Activated naive CD8-positive, alpha-beta T cell treated with anti-CD3 and anti-CD28 coated beads, Interleukin-2, amount 10 ng/mL, durations not matched to agents 7 days and 5 days (primary cell): ENCODE measurements at places on chromosomes 4 and X.

- H3K4me1 ChIP-seq: no peaks in the 10 kb centered on the region
- no peaks in the 10 kb centered on the region for H3K36me3 ChIP-seq
- H3K4me3 ChIP-seq: no peak overlapping the region
- DNase-seq: no peak
Measured at GRCh38 chr4:133178956-133179355, 29.9 kb downstream of the PCDH10 start.

DNA sequence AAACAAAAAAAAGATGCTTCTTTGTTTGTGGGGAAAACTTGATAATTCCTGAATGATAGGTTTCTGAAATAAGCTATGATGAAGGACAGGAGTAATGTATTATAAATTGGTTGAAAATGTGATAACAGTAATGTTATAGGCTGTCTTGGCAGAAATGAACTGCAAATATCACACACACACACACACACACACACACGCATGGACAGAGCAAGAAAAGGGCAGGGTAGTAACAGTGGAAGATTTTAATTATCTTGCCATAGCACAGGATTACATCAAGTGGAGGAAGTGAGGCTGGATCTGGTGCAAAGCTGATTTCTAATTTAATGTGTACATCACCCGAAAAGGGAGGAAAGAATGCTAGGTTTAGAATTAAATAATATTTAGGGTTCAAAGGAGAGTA lies 97.5 kb upstream of the CXXC4 start:
- H3K4me3 ChIP-seq: no peak overlapping the region
- H3K27ac ChIP-seq: no peak overlapping the region
- no peaks in the 10 kb centered on the region for H3K36me3 ChIP-seq
- no peak for DNase-seq
- H3K27me3 ChIP-seq: no peaks in the 10 kb centered on the region
- peaks cover 2% of the 10 kb centered on the region for H3K4me1 ChIP-seq

DNA sequence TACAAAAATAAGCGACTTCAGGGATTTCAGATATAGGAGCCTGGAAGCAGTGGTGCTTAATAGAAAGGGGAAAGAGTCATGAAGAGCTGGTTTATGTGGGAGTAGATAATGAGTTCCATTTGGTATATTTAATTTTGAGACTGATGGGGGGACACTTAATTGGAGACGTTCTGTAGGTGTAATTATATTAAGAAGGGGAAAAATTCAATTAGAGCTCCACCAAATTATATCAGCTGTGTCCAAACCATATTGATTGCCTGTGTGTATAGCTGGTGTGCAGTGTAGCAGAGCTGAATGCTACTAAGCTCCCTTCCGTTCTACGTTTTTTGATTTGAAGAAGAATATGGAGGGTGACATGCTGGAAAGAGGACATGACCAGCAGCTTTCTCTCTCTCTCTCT lies 282.3 kb downstream of the DMD start:
- no peaks in the 10 kb centered on the region for H3K36me3 ChIP-seq
- no peak overlapping the region for H3K4me3 ChIP-seq
- H3K27ac ChIP-seq: no peak overlapping the region
- H3K27me3 ChIP-seq: no peaks in the 10 kb centered on the region
- no peak for DNase-seq
- no peaks in the 10 kb centered on the region for H3K4me1 ChIP-seq

DNA sequence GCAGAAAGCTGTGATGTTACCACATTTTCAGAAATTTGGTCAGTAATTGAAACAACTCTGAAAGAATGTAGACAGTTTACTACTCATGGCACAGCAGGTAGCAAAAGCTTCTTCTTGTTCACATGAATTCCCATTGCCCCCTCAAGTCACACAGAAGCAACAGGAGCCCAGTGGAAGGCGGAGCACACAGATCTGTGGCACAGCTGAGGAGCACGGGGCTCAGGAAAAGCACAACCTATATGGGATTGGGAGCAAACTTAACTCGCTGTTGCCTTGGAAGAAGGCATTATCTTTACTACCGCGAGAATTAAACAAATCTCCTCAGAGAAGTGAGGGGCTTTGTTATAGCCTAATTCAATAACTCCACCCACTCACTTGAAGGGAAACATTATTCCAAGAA lies 358.5 kb downstream of the SPOCK3 start:
- no peaks in the 10 kb centered on the region for H3K27me3 ChIP-seq
- no peaks in the 10 kb centered on the region for H3K36me3 ChIP-seq
- no peaks in the 10 kb centered on the region for H3K4me1 ChIP-seq
- no peak overlapping the region for H3K4me3 ChIP-seq

GRCh38 chrX:103276581-103277002 lies at the start of gene TCEAL5:
Gene TCEAL5 (minus strand): TSS chrX:103276750. CDS start chrX:103274563, 2,187 bp downstream.
- peaks cover 6% of the 10 kb centered on the region for H3K4me1 ChIP-seq
- H3K36me3 ChIP-seq: no peaks in the 10 kb centered on the region
- H3K27ac ChIP-seq: no peak within 1 kb of the TSS
- H3K27me3 ChIP-seq: peaks cover 34% of the 10 kb centered on the region
- DNase-seq: no peak

DNA sequence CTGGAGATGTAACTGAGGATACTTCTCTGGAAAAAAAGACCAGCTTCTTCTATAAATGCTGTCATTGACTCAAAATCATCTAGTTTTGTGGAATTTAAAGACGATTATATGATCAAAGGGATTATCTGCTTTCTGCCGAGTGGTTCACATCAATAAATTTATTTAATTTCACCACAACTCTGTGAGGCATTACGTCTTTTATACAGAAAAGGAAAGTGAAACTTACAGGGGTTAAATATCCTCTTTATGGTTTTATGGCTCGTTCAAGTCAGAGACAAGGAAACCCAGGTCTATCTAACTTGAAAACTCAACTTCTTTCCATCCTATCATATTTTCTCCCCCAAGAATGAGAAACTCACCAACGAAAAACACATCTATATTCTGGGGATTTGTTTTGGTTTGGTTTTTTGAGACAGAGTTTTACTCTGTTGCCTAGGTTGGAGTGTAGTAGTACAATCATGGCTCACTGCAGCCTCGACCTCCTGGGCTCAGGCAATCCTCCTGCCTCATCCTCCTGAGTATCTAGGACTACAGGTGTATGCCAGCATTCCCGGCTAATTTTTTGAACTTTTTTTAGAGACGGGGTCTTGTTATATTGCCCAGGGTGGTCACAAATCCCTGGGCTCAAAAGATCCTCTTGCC lies 377.9 kb upstream of the EMCN start:
- DNase-seq: no peak
- H3K27ac ChIP-seq: peak overlapping the region; percentile 88
- H3K4me3 ChIP-seq: peak overlapping the region; percentile 80
- H3K36me3 ChIP-seq: peaks cover 7% of the 10 kb centered on the region
- no peaks in the 10 kb centered on the region for H3K27me3 ChIP-seq
- peaks cover 13% of the 10 kb centered on the region for H3K4me1 ChIP-seq

DNA sequence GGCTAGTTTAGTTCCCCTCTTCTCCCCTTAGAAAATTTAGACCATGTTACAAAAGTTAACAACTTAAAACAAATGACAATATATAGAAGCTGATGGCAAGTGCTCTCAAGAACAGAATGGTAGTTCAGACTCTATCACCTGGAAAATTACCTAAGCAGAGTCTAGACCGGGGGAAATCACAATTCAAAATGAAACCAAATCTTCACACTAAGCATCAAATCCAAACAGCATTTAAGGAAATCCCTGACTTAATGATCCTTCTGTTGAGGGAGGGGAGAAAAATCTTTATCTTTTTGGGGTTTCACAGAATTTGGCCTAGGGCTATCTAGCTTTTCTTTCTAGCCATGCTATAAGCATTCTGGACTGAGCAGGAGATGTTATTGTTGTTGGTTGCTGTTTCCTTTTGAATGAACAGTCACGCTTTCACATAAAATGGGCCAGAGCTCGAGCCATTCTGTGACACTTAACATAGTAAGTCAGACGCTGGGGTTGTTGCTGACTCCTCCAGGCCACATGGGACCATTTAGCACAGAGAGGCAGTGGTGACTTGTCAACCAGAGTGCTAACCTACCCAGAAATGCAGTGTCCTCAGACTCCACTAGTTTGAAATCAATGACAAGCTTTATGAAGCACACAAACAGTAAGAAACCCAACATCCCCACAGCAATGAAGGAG lies 16.0 kb upstream of the LSM6 start:
- no peak for DNase-seq
- no peak overlapping the region for H3K4me3 ChIP-seq
- no peaks in the 10 kb centered on the region for H3K36me3 ChIP-seq
- H3K27ac ChIP-seq: no peak overlapping the region
- peaks cover 4% of the 10 kb centered on the region for H3K27me3 ChIP-seq
- H3K4me1 ChIP-seq: no peaks in the 10 kb centered on the region

GRCh38 chrX:42920752-42921151 lies 142.8 kb upstream of the PPP1R2C start:
- no peak overlapping the region for H3K4me3 ChIP-seq
- no peaks in the 10 kb centered on the region for H3K27me3 ChIP-seq
- no peak overlapping the region for H3K27ac ChIP-seq
- H3K36me3 ChIP-seq: peaks cover 13% of the 10 kb centered on the region

- H3K27me3 ChIP-seq: no peaks in the 10 kb centered on the region
- no peaks in the 10 kb centered on the region for H3K36me3 ChIP-seq
- peak overlapping the region; percentile 20 for H3K27ac ChIP-seq
- no peak for DNase-seq
- peaks cover 5% of the 10 kb centered on the region for H3K4me1 ChIP-seq
- H3K4me3 ChIP-seq: no peak overlapping the region
Measured at GRCh38 chrX:24100713-24101112, 46.0 kb downstream of the EIF2S3 start.

- H3K27me3 ChIP-seq: no peaks in the 10 kb centered on the region
- no peak overlapping the region for H3K4me3 ChIP-seq
- H3K27ac ChIP-seq: no peak overlapping the region
Measured at GRCh38 chr4:42501624-42502401, 104.5 kb downstream of the SHISA3 start.

GRCh38 chr4:140361099-140361498 lies 12.3 kb upstream of the SCOC start:
- H3K4me3 ChIP-seq: no peak overlapping the region
- no peaks in the 10 kb centered on the region for H3K27me3 ChIP-seq
- no peaks in the 10 kb centered on the region for H3K36me3 ChIP-seq
- DNase-seq: no peak
- no peak overlapping the region for H3K27ac ChIP-seq

- H3K36me3 ChIP-seq: no peaks in the 10 kb centered on the region
- DNase-seq: no peak
- H3K27me3 ChIP-seq: no peaks in the 10 kb centered on the region
Measured at GRCh38 chrX:153568451-153569011, 30.4 kb downstream of the CCNQ start.

- DNase-seq: no peak
- no peak overlapping the region for H3K27ac ChIP-seq
- no peaks in the 10 kb centered on the region for H3K36me3 ChIP-seq
- peaks cover 1% of the 10 kb centered on the region for H3K4me1 ChIP-seq
- no peak overlapping the region for H3K4me3 ChIP-seq
Measured at GRCh38 chrX:15404401-15405096, 20.3 kb upstream of the VEGFD start.

- no peaks in the 10 kb centered on the region for H3K27me3 ChIP-seq
- no peak for DNase-seq
- peaks cover 7% of the 10 kb centered on the region for H3K36me3 ChIP-seq
- H3K4me3 ChIP-seq: no peak overlapping the region
Measured at GRCh38 chr4:148266240-148266639, 176.0 kb downstream of the NR3C2 start.

- no peaks in the 10 kb centered on the region for H3K4me1 ChIP-seq
- H3K27me3 ChIP-seq: no peaks in the 10 kb centered on the region
- H3K27ac ChIP-seq: no peak overlapping the region
- H3K36me3 ChIP-seq: no peaks in the 10 kb centered on the region
Measured at GRCh38 chr4:175435381-175435783, 376.7 kb downstream of the GPM6A start.

GRCh38 chr4:74944354-74944793 lies 11.5 kb downstream of the PARM1 start:
- no peak for DNase-seq
- no peak overlapping the region for H3K4me3 ChIP-seq
- peaks cover 2% of the 10 kb centered on the region for H3K27me3 ChIP-seq
- H3K36me3 ChIP-seq: no peaks in the 10 kb centered on the region
- no peaks in the 10 kb centered on the region for H3K4me1 ChIP-seq
- no peak overlapping the region for H3K27ac ChIP-seq

DNA sequence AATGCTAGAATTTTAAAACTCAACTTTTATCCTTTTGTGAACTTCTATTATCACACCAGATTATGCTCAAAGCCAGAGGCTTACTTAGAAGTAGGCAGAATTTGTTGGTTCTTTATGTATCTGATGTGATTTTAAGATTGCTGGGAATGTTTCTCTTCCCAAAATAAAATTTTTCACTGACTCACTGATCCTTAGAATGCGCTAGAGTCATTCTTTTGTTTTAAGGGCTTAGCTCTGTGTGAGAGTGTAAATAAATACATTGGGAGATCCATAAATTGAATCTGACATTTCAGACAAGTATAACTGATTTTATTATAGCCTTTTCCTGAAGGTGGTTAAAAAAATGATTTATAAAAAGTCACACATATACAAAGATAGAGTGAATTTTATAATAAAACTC lies 101.3 kb downstream of the LARP1B start:
- H3K27ac ChIP-seq: no peak overlapping the region
- DNase-seq: no peak
- no peaks in the 10 kb centered on the region for H3K27me3 ChIP-seq
- no peaks in the 10 kb centered on the region for H3K36me3 ChIP-seq
- H3K4me1 ChIP-seq: no peaks in the 10 kb centered on the region
- no peak overlapping the region for H3K4me3 ChIP-seq

- H3K27ac ChIP-seq: peak within 1 kb of the TSS; percentile 87
- peaks cover 35% of the 10 kb centered on the region for H3K36me3 ChIP-seq
- H3K27me3 ChIP-seq: no peaks in the 10 kb centered on the region
Measured at GRCh38 chr4:48134081-48134480, at the start of gene TXK. Gene TXK (minus strand): TSS chr4:48134250. CDS start chr4:48134170, 80 bp downstream.

- H3K27ac ChIP-seq: no peak overlapping the region
- no peak for DNase-seq
Measured at GRCh38 chr4:42767669-42768068, 110.8 kb upstream of the ATP8A1 start.

DNA sequence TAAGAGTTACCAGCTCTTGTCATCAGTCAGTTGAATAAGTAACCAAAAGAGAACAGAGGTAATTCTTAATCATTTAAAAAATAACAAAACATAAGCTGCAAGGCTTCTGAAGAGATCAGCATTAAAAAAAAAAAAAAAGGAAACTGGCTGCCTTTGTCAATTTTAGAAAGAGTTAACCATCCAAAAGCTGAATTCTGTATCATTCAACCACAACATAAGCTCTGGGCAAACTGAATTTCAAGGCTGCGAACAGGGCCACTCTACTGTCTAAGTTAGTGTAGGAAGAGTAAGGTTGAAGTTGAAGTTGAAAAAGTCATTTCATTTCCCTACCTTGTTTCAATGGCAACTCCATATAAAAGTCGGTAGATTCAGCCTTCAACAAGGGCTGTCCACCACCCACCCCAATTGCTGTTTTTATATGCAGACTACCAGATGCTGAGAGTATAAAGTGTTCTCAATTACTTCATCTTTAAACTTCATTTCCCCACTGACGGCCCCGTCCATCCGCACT lies 1.1 kb upstream of the LIN54 start:
- peaks cover 29% of the 10 kb centered on the region for H3K4me1 ChIP-seq
- H3K4me3 ChIP-seq: peak overlapping the region; percentile 100
- peak overlapping the region; percentile 99 for H3K27ac ChIP-seq
- no peaks in the 10 kb centered on the region for H3K27me3 ChIP-seq
- DNase-seq: no peak

GRCh38 chrX:114903618-114904017 lies 113.8 kb downstream of the IL13RA2 start:
- no peaks in the 10 kb centered on the region for H3K4me1 ChIP-seq
- H3K4me3 ChIP-seq: no peak overlapping the region
- no peak for DNase-seq
- H3K27ac ChIP-seq: no peak overlapping the region
